ENCODE measurements at places on chromosomes 1 and 21.
A peak's percentile ranks its signal among the peaks of the same experiment; 100 is the strongest.

- no peak for DNase-seq
Measured at GRCh38 chr1:46735708-46736324, 16.9 kb upstream of the EFCAB14 start.

DNA sequence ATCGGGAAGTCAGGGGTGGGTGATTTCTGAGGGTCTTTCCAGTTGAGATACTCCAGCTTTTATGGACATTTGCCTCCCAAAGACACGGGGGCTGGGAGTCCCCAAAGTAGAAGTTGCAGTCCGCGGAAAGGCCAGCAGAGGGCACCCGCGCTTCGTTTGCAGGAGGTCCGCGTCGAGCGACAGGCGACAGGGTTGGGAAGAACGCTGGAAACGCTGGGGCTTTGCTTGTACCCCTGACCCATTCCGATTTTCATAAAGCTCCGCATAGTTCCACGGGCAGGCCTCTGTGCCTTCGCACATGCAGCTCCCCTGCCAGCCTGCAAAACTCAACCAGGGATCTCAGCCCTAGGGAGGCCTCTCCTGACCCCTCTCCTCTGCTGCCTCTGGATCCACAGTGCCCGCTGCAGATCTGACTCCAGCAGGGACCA, 44.2 kb upstream of the LAPTM5 start:
- DNase-seq = peak; percentile 91

DNA sequence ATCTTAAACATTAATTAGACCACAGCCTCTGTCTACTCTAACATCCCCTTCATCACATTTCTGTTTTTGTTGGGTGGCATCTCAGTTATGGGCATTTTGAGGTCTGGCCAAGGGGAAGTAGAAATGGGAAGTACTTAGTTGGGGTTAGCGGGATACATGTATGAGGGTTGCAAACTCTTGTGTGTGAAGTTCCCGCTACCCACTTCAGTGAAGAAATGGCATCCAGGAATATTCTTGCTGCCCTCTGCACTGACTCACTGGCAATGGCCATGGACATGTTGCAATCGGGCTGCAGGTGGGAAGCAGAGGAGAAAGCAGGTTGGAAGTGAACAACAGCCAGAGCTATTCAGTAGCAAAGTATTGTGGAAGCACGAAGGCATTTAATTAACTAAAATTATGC, 7.4 kb downstream of the CD48 start:
- DNase-seq = no peak

- no peak for DNase-seq
Measured at GRCh38 chr1:24081190-24081589, 30.7 kb downstream of the MYOM3 start.

GRCh38 chr1:18960409-18960808, 3.9 kb upstream of the IFFO2 start:
- no peak for DNase-seq

DNA sequence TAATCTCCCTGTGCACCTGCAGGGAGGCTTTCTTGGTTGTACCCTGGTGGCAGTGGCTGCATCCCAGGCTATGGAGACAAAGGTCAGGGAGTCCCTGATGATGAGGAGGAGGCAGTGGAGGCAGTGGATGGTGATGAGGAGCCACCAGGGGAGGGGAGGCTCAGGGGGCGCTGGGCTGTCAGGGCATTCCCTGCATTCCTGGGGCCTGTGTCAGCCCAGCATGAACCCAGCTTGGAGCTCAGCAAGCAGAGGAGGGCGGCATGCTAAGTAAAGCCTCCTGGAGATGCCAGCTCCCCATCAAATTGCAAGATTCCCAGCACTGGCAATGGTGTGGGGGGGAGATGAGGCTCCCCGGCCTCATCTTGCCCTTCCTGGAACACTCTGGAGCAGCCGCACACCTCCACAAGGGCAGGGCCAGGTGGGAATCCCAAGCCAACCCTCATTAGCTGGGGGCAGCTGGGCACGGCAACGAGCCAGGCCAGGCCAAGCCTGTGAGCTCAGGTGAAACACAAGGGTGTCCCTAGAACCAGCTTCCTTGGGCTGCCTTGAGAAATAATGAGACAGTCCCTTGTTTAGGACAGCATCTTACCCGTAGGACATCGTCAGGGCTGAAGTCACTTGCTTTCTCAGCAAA, 469.5 kb downstream of the MATN1 start:
- no peak for DNase-seq

- DNase-seq = no peak
Measured at GRCh38 chr1:22563671-22564602, 648 bp downstream of the EPHA8 start.

DNA sequence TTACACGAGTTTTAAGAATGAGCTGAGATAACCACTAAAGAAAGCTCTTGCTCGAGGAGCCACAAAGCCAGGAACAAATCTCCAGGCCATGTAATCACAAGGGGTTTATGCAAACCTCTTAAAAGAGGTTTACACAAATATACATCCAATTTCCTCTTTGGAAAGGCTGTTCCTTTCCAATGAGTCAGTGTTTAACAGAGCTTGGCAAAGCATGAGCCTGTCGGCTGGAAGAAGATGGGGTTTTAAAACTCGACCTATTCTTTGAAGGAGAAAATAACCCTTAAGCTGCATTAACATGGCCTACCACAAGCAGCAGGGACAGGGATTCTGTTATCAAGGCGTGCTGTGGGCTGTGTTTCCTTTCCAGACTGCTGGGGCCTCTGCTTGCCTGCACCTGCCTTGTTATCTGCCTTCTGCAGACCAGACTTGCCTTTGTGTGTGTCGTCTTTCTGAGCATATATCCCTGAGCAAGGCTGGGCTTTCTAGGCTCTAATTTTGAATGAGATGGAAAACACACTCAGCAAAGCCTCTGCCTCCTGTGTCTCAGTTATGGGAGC, 40.6 kb upstream of the CYP2J2 start:
- no peak for DNase-seq

DNA sequence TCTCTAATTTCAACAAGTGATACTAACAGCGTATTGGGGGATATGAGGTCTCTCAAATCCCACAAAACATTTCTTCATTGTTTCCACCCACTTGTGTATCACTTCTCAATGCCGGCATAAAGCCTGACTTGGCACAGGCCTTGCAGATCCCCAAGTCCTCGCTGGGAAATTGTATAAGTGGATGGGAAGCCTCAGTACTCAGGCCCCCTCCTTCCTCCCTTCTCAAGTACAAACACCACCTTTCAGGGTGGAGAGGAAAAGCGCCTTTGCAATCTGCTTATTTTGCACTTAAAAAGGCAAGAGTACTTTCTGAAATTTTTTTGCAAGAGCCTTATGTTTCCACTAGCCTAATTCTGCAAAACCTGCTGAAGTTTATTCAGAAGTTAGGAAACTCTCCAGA, 25.8 kb upstream of the KLHDC8A start:
- no peak for DNase-seq

GRCh38 chr1:207890136-207890738, 20.7 kb downstream of the CD34 start:
- peak; percentile 56 for DNase-seq

GRCh38 chr1:59399642-59400041, 102.7 kb downstream of the FGGY start:
- no peak for DNase-seq

DNA sequence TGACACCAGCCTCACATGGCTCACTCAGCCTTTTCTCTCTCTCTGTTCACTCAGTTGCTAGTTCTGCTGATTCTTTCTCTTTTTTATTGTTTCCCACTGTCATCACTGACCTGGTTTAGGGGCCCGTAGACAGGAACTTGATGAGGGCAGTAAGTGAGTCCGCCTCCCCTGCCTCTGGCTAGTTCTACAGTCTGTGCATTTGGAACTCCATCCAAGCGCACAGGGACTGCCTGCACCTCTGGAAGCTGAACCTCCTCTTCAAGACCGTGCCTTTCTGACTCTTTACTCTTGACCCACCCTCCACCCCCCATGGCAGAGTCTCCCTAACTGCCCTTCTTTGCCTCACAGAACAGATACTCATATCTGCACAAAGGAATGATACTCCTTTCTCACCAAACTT, 4.2 kb downstream of the TENT5C start:
- DNase-seq = no peak

DNA sequence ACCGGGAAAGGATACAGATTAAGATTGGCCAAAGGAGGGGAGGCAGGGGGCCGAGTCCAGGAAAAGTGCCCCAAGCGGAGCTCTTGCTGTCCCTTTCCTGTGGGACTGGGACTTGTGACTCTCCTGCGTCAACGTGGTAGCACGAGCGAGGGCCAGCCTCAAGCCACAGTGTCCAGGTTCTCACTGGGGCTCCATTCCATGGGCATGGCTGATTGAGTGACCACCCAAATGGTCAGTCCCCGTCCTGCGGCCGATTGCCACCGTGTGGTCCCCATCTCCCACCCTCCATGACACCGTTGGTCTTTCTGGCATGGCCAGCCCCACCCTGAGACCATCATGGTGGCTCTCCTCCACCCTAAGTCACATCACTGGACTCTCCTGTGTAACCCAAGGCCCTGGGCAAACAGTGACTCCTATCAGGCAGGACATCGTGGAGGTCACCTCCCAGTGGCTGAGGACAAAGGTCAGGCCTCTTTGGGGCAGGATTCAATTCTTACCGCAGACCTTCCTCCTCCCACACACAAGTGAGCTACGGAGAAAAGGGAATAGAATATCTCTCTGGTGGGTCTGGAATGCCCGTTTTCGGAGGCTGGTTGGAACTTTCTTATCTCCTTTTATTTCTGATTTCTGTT, 8.9 kb upstream of the C1orf174 start:
- no peak for DNase-seq

DNA sequence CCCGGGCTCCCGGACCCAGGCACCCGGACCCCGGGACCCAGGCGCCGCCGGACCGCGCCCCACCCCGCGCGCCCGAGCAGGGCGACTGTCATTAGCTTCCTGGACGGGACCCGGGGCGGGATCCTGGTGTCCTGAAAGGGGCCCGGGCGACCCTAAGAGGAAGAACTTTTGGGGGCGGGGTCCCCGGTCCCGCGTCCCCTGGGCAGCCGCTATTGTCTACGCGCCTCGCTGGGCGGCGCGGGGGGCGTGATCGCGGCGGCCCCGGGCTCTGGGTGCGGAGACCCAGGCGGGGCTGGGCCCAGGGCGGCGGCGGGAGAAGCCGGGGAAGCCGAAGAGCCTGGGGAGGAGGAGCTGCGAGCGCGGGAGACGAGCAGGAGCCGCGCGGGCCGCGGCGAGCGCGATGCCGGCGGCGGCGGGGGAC, 465 bp downstream of the HUNK start:
- DNase-seq = no peak
